ENCODE measurements at places on chromosomes 3 and 15.
A peak's percentile ranks its signal among the peaks of the same experiment; 100 is the strongest.

- DNase-seq = no peak
These were observed 87.1 kb upstream of the PLSCR5 start for GRCh38 chr3:146692254-146692653.

GRCh38 chr15:29225534-29226234 is 43.9 kb downstream of the NSMCE3 start:
- DNase-seq = no peak

- DNase-seq = no peak
These were observed 8.2 kb upstream of the SENP7 start for GRCh38 chr3:101521211-101521701.

DNA sequence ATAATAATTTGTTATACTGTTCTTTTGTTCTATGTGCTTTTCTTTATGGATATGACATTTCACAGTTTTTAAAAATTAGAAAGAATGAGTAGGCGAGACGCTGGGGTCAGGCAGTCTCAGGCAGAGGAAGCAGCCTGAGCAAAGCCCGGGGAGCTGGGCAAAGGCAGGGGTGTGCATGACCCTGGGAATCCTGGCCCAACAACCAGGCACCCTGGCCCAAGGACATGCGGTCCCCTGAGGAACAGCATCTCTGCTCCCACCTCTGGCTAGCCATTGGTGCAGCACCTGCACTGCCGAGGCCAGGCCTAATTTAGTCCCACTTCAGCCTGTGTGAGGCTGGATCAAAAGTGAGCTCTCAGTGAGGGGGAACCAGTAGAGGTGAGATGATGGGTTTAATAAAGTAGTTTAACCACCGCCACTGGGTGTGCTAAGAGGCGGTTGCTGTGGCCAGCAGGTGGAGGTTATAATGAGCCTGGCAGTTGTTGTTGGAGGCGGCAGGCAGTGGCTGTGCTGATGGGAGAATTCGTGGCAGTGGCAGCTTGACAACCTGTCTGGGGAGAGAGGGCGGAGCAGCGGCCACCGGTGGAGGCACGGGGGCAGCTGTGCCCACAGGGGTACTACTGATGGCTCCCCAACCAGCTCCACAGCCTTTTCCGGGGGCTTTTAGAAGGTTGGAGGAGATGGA is 41.5 kb downstream of the PRKCD start:
- DNase-seq = no peak

DNA sequence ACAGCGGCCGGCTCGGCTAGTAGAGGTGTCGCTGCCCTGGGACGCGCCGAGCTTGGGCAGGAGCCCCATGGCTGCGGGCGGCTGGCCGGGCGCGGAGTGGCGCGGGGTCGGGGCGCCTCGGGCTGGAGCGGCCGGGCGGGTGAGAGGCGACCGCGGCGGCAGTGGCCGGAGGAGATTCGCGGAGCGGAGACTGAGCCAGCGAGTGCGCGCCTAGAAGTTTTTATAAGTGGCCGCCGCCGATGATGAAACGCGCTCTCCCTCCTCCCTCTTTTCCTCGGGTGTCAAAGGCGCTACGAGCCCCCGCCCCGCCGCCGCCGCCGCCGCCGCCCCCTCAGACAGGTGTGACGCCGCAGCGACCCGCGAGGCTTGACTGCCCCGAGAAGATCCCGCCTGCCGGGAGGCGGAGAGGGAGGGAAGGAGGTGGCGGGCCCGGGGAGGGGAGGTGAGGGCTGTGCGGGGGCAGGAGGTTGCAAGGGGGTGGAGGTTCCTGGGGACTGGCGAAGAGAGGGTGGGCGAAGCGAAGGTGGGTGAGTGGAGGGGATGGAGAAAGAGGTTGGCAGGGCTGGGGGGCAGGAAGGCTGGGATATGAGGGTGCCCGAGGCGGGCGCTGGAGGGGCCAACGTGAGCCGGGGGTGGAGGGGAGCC is at the start of gene SLCO2A1:
SLCO2A1 (minus strand) TSS at position 192 of the 645 bp plus-strand sequence; CDS start at position 69, 123 bp downstream.
- peak; percentile 54 for DNase-seq

- no peak for DNase-seq
These were observed 890.9 kb downstream of the GBE1 start for GRCh38 chr3:80870476-80871041.

DNA sequence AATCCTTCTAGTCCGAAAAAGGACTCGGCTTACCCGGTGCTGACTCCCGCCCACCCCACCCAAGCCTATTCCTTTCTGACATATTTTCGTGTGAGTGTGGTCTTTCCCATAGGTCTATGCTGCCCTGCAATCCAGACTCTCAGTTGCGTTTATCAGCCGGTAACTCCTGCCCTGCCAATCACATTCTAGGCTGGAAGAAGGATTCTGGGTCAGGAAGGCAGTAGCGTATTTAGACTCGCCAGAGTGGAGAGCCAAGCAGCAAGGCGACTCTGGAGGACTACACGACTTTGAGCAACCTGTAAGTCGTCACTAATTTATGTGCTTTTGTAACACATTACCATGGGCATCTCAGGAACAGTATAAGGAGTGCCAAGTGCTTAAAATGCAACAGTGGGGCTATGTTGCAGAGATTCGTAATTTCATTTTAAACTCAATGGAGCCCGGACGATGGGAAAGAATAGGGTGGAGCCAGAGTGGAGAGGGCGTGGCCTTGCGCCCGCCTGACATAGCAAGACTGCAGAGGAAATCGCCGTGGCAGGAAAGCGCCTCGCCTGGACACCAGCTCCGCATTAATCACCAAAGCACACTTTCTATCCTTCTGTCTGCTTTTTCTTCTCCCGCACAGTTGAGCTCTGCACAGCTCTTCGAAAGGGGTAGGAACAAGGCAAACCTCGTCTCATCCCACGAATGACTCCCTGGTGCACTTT is 1044.2 kb downstream of the AGBL1 start:
- no peak for DNase-seq

DNA sequence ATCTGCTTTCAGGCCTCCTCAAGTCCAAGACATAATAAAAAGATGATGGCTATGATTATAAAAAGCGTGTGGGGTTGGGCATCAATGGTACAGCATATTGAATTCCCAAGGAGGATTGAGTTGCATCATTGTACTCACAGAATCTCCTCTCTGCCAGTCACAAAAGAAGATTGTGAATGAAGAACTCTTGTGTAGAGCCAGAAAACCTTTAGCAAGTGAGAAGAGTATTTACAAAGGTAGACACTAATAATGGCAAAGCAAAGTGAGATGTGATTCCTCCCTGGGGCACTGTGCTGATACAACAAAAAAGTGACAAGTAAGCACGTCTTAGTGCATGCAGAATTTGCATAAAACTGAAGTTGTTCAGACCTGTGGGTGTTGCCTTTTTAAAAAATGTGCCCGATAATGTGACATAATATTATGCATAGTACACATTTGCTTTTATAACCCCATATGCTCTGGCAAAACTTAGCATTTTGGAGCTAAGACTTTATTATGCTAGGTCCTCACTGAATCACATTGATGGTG is 291.2 kb upstream of the TBC1D5 start:
- no peak for DNase-seq

DNA sequence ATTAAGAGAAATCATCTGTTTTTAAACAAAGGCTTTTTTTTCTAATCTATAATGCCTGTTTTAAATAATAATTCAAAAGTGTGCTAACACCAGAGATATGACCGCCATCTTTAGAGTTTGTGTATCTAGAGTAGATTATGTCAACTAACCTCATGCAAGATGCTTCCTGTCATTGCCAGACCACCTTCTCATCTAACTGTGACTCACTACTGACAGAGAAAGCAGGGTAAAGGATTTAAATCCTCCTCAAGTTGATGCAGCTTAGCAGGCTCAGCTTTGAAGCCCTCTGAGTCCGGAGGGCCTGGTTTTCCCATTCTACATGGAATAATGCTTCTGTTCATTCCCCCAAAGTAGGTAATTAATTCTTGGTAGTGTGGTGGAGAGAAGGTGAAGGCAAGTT is 108.5 kb downstream of the ECT2 start:
- DNase-seq = no peak

DNA sequence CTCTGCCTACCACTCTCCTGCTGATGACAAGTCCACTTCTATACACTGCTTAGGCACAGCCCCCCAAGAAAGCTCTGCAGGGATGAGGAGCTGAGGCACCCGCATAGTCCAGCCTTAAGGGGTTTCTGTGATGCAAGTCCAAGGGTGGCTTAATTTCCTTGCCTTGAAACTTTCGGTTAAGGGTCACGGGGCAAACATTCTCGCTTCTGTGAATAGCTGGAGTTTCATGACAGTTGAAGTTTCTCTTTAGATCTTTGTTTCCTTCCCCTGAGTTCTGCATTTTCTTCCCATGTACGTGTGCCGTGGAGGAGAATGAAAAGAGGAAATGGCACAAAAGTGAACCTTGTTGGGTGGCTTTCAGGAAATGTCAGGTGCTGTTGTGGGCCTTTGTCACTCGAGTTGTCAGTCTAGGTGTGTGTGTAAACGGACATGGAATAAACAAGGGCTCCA is 7.0 kb downstream of the GPR160 start:
- DNase-seq = no peak

GRCh38 chr3:67526246-67526645 is 128.2 kb downstream of the SUCLG2 start:
- DNase-seq = no peak

- no peak for DNase-seq
These were observed 34.4 kb upstream of the PRICKLE2 start for GRCh38 chr3:64259636-64260035.

DNA sequence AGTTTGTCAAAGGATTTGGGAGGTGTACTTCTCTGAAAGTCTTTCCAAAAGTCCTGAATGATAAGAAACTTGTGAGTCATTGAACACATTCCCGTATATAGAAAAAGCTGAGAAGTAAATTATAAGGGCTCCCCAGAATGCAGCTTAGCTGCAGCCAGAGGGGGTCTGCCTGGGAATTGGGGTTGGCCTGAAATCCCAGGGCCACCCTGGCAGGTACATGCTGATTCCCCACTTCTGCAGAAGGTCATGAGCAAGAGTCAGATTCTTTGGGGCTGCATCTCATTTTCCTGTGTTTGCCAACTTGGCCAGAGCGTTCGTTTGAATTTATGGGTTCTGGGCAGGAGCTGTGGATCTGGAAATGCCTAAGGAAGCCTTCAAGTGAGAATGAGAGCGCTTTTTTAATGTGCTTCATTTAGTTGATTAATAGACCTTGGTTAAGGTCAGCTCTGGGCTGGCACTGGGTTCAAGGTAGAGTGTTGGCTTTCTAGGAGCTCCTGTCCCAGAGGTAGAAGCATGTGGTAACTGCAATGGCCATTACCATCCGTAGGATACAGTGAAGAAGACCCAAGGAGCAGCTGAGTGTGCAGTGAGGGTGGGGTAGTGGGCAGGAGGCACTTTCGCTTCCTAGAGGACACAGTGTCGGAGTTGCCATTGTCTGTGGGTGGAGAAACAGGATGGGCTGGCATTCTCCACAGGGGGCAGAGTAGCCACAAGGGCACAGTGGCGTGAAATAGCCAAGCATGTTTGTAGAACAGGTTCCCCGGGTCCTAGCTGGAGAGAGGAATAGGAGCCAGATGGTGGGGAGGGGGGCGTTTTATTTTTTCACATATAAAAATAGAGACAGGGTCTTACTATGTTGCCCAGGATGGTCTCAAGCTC is 3.2 kb downstream of the SLC6A6 start:
- DNase-seq = no peak

- DNase-seq = no peak
These were observed 177.9 kb downstream of the TLE3 start for GRCh38 chr15:69919816-69920215.

GRCh38 chr15:65408324-65409035 is 14.3 kb downstream of the IGDCC4 start:
- no peak for DNase-seq

DNA sequence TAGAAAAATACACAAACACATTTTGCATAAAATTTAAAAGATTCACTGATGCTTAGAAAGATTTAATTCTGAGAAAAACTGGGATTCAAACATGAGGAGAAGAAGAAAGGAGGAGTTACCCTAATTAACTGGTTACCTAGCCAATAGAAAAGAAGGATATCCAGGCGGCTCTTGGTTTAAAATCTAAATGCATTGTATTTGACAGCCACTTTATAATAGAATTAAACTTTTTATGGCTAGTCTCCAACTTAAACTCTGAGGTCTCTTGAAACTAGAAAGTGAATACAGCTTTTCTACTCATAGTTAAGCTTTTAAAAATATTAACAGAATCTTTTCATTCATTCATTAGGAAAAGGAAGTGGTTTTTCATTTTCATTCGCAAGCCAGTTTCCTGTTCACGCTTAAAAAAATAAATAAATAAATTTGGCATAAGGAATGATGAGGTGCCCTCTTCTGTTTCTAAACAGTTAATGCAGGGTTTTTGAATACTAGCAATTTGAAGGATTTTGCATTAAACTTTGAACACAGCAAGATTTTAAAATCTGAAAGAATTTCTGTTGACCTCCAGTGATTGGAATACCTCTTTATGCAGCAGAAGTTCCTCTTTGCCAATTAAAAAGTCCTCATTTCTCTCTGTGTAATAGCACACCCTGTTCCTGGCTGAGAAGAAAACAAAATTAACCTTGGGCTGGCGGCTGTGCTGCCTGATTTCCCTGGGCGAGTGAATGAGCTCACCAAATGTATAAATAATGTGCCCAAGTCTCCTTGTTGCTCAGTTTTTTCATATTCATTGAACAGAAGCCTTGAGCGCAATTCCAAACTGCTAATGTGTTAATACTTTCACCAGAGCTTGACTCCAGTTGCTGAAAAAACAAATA is 105.1 kb downstream of the ZMAT3 start:
- DNase-seq = no peak

GRCh38 chr3:123953735-123954134 is 7.3 kb downstream of the CCDC14 start:
- no peak for DNase-seq

- DNase-seq = peak; percentile 29
These were observed 52.3 kb upstream of the CGNL1 start for GRCh38 chr15:57323806-57324589.

- DNase-seq = no peak
These were observed 52.3 kb downstream of the GLB1 start for GRCh38 chr3:33044676-33045075.

GRCh38 chr3:47577583-47578118 is 1.0 kb downstream of the CSPG5 start:
- no peak for DNase-seq

DNA sequence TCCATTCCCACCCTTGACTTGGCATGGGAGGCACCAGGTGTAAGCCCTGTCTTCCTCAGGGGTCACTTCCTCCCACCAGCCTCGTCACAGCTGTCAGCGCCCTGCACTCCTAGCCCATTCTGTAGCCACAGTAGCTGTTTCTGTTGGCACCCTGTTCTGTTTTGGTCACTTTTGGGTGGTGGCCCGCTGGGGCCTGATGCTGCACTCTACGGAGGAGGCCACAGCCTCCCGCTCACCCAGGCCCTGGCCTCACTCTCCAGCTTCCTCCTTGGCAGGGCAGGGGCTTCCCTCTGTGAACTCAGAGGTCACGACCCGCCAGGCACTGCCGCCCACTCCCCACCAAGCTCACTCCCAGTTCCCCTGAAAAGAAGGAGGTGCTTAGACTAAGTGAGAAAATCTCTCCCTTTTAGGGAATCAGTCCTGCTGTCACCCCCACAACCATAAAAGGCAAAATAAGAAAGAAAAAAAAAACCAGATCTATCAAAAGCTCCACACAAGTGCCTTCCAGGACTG is 68.4 kb downstream of the MGLL start:
- no peak for DNase-seq

Measured in HEK293T (cell line).